ENCODE measurements at places on chromosomes 4 and X.
A peak's percentile ranks its signal among the peaks of the same experiment; 100 is the strongest.

- DNase-seq = no peak
Measured at GRCh38 chrX:145630806-145631435, 186.7 kb upstream of the SLITRK2 start.

- DNase-seq = no peak
Measured at GRCh38 chrX:150199181-150199580, 163.9 kb upstream of the MAMLD1 start.

GRCh38 chrX:68651110-68651509 is 3.6 kb downstream of the STARD8 start:
- DNase-seq = no peak

DNA sequence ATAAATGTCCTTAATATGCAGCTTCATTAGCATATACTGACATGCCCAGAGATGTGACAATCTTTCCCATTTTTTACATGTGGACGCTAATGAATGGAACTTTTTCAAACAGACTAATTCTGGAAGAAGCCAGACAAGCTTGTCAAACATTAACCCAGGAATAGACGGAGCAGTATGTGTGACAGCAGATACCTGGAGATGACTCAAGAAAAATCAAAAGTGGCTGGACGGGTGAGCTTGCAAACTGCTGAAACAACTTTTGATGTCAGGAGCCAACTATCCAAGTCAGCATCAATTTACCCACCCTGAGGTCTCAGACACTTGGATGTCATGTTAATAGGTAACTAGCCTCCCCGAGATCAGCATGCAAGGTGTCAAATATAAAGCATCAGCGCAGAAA is 183.0 kb downstream of the PACRGL start:
- DNase-seq = no peak

- no peak for DNase-seq
Measured at GRCh38 chrX:7889135-7889534, 38.1 kb downstream of the PNPLA4 start.

DNA sequence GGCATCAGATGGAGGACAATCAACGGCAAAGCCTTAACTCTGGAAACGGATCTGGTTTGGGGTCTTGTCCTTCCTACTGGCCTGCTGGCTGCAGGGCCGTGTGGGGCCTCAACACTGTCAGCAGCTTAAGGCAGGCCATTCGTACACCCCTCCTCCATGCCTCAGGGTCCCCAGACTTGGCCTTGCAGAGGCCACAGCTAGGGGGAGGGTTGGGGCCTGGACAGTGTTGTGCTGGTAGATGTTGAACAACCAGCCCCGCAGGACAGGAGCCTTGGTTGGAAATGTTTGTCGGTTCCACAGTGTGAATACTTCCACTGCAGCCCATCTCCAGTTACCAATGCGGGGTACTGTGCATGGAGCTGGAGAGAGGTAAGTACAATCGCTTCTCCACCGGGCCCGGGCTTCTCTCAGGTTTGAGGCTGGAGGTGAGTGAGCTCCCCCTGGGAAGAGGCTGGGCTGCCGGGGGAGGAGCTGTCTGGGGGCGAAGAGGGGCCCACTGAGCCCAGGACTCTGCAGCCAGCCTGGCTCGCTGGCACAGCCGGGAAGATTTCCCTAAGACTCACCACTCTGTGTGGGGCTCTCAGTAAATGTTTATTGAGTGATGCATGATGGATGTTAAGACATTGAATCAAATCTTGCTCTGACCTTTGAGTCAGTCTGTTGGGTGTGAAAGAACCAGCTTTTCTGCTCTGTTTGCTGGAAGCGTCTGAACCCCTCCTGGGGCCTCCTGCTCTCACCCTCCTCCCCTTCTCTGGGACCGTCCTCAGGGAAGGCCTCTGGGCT is 19.7 kb upstream of the GPR78 start:
- no peak for DNase-seq

GRCh38 chr4:100679926-100680325 is 162.1 kb upstream of the EMCN start:
- no peak for DNase-seq

GRCh38 chrX:48786341-48786800 is at the start of gene GATA1:
TSS of gene GATA1 (plus strand) at chrX:48786590. CDS start at chrX:48791110, 4,520 bp downstream.
- no peak for DNase-seq

DNA sequence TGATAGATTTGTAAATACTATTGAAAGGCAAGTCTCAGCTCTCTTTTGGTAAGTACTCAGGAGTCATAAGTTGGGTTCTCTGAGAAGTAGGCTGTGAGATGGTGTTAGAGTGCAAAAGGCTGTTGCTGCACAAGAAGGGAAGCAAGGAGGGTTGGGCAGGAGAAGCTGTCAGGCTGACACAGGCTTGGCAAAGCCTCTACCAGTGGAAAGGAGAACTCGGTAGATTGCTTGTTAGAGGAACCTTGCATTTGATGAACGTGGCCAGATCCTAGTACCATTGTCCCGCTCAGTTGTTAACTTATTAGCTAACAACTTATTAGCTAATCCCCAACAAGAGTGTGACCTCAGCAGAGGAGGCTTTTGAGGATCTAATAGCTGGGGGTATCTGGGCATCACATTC is 449.3 kb upstream of the BOD1L1 start:
- no peak for DNase-seq

DNA sequence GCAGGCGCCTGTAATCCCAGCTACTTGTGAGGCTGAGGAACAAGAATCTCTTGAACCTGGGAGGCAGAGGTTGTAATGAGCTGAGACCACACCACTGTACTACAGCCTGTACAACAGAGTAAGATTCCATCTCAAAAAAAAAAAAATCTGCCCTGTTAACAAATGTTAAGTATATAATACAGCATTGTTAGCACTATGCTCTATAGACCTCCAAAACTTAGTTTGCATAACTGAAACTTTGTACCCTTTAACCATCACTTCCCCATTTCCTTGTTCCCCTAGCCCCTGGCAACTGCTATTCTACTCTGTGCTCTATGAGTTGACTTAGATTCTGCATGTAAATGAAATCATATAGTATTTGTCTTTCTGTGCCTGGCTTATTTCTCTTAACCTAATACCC is 76.7 kb downstream of the TAB3 start:
- no peak for DNase-seq

- no peak for DNase-seq
Measured at GRCh38 chr4:21226637-21227538, 526.6 kb downstream of the PACRGL start.

GRCh38 chrX:129823115-129823514 is 20.6 kb downstream of the ZDHHC9 start:
- DNase-seq = peak; percentile 10

GRCh38 chr4:158624889-158625478 is 46.7 kb downstream of the C4orf46 start:
- DNase-seq = no peak

- DNase-seq = no peak
Measured at GRCh38 chr4:126838941-126839679, 793.6 kb upstream of the INTU start.

DNA sequence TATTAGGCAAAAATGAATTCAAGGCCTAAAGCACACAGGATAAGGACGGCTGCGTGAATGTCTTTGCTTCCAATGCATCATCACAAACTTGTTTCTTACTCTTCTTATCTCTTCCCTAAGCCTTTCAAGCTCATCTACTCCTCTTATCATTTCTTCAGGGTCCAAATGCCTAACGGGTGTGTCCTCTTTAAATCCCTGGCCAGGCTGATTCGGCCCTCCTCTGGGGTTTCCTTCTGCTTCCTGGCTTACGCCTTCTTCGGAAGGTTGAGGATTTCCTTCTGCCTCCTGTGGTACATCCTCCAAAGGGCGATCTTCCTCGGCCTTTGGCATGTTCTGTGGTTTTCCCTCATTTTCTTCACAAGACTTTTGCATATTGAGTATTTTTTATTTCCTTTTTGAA is 1.3 kb downstream of the TCEAL8 start:
- DNase-seq = no peak

DNA sequence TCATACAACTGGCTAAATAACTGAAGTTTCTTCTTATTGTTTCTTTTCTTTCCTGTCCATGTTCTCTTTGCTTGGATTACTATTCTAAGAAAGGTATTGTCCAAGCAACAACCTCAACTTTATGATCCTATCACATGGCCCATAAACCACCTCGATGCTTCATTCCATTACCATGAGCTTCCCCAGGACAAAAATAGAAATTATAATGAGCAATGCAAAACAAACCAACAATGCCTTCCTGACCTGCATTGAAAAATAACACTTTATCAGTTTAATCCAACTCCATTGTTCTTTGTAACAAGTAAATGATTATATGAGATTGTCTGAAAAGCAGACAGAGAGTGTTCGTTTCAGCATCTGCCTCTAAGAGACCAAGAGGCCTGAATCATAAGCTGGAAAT is 148.8 kb downstream of the HS6ST2 start:
- no peak for DNase-seq

DNA sequence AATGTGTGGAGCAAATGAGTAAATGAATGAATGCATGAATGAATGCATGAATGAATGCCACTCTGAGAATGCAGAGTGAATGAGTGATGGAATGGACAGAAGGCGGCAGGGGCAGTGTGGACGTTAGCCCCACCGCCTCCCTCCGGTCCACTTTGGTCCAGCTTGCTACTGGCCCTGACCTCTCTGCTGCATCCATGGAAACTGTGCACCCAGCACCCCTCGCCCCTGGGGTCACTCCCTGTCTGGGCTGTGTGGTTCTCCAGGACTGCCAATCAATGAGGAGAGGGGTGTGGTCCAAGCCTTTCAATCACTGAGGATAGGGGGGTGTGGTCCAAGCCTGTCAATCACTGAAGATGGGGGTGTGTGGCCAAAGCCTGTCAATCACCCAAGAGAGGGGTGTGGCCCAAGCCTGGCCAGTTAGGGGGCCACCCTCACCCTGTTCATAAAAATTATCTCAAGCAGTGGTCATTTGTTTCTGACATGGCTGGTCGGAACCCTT is 39.2 kb upstream of the ASMTL start:
- no peak for DNase-seq

DNA sequence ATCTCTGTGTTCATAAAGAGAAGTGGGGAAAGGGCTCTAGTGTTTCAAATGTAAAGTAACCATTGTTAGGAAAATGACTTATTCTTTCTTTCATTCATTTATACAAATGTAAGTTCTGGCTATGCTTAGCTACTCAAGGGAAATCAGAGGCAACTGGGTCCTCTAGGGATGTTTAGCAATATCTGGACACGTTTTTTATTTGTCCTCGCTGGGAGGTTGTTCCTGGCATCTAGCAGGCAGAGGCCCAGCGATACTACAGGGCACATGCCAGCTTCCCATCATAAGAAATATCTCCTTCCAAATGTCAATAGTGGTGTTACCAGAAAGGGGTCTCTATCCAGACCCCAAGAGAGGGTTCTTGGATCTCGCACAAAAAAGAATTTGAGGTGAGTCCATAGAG is 150.0 kb downstream of the VCX3A start:
- no peak for DNase-seq

GRCh38 chrX:110167952-110168451 is 149.9 kb downstream of the AMMECR1 start:
- DNase-seq = peak; percentile 32

DNA sequence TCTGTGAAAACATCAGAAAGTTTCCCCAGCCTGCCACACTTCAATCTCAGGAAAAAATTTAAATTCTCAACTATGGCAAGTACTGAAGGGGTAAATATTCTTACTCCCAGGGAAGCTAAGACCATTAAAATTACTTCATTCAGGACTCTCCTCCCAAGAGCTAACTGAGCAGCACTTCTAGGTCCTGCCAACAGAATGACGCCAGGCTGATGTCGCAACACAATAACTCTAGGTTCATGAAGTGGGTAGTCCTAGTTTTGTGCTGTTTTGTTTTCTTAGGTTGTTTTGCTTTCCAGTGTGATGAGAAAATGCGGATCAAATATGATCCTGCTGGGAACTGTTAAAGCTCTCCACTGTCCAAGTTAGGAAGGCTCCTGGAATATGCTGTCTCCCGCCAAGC is 180.0 kb downstream of the NKX6-1 start:
- no peak for DNase-seq

DNA sequence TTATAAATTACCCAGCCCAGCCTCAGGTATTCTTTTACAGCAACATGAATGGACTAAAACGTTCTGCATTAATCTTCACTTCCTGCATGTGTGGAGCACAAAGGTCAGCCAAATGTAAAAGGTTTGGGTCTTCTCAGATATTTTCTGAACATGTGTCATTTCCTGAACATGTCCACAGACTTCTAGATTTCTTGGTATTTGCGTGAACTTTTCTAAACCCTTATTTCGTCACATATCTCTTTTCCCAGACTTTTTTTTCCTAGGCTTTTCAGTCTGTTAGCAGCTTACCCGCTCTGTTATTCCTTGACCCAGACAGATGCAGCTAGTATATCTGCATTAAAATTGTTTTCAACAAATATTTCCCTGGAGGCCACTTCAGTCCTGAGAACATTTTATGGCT is 57.3 kb upstream of the USP51 start:
- DNase-seq = no peak

GRCh38 chrX:36266155-36266554 is 346.6 kb downstream of the CFAP47 start:
- DNase-seq = no peak

GRCh38 chr4:88308587-88308986 is 24.2 kb upstream of the PPM1K start:
- DNase-seq = no peak

GRCh38 chrX:25022499-25023325 is 6.9 kb upstream of the ARX start:
- DNase-seq = no peak

DNA sequence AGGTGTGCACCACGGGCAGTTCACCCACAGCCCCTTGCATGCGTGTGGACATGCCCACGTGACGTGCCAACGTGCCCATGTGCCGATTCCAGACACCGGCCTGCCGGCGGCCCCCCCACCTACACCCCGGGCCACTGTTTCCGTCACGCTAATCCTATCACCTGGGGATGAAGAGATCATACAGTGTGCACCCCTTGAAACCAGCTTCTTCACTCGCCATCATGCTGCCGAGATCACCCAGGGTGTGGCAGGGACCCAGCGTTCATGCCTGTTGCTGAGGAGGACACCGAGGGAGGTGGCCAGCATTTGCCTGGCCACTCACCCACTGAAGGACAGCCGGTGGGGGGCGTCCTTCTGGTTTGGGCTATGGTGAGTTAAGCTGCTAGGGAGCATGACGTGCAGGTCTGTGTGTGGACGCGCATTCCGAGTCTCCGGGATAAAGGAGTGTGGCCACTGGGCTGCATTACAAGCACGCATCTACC is 14.1 kb downstream of the CTBP1 start:
- no peak for DNase-seq

- no peak for DNase-seq
Measured at GRCh38 chr4:123217664-123218063, 178.9 kb upstream of the SPRY1 start.

GRCh38 chr4:140309124-140309870 is 64.1 kb upstream of the SCOC start:
- DNase-seq = no peak

DNA sequence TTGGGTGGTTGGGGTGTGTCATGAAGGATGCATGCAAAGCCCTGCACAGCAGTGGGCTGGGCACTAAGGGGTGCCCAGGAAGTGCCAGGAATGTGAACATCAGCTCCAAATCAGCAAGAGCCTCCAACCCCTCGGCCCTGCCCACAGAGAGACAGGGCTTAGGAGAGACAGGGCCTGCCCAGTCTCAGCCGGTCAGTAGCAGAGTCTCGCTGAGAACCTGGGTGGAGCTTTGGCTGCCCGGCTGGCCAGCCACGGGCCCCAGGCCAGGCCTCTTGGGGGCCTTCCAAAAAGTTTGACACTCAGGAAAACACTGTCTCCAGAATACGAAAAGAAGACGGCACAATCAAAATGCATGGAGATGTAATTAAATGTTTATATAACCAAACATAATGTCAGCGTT is 4.3 kb upstream of the MXD4 start:
- DNase-seq = no peak

Measured in activated CD8-positive, alpha-beta memory T cell treated with anti-CD3 and anti-CD28 coated beads for 1 hour (primary cell).